ENCODE measurements at places on chromosomes 6 and 20.

- peak; percentile 45 for DNase-seq
These were observed 64.6 kb downstream of the GFOD1 start for GRCh38 chr6:13422681-13423221.

- DNase-seq: no peak
These were observed 13.5 kb upstream of the SERPINB6 start for GRCh38 chr6:2984738-2985406.

GRCh38 chr20:38839563-38839962 lies 34.1 kb downstream of the PPP1R16B start:
- DNase-seq: no peak

GRCh38 chr20:48489656-48490055 lies 338.1 kb downstream of the PREX1 start:
- DNase-seq: no peak

DNA sequence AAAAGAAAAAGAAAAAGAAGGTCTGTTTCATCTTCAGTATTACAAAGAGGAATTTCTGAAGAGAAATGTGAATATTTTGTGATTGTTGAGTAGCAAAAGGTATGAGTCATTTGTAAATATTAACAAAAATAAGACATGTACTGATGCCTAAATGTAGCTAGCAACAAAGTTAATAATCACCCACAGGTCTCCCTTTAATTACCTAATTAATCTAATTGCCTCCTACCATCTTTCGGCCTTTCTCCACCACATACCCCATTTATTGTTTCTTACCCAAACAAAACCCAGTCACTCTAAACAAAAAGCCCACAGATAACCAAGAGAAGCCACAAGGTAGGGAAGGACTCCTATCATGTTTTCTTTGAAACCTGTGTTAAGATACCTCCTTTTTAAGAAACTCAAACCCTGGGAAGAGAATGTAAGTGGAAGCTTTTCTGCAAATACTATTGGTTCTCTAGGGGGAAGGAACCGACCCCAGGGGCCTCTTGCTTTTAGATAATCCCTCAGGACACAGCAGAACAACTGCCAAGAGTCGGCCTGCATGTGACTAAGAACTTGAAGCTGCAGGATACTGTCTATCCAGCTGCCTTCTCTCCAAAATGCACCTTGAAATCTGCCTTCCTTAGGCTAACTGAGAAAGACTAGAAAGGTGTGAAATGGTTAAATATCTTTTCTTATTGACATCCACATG lies 16.1 kb upstream of the STK38 start:
- DNase-seq: peak; percentile 31

- DNase-seq: no peak
These were observed 32.8 kb downstream of the ERMARD start for GRCh38 chr6:169783971-169784820.

DNA sequence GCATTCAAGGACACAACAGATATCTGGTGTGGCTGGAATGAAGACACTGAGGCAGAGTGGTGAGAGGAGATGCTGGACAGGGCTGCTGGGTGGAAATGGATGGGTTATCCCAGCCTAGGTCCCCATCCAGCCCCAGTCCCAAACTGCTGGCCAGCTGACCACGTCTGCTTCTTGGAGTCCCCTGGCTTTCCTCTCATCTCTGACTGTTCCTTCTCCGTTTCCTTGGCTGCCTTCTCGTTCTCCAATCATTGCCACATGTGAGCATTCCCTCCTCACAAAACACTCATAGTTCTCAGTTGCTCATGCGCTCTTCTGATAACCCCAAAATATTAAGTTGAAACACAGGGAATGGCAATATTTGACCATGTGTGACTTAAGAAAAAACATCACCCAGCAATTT lies 31.5 kb downstream of the MAFB start:
- no peak for DNase-seq

DNA sequence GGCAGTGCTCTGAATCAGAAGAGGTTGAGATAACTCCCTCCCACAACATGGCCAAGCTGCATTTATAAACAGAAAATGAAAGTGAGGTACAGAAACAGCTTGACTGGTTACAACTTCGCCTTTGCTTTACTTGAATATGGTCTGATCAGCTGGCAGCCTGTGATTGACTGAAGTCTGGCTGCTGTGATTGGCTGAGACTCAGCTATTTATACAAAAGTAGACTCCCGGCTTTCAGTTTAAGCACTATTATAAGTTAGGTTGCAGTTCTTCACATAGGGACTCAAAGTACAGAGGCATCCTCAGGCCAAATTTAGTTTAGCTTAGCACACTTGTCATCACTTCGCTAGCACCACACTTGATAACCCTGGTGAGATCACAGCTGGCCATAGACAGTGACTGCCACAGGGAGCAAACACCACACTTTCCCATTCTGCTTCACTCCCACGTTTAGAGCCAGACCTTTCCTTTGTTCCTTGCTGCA lies 362.6 kb downstream of the EPM2A start:
- peak; percentile 44 for DNase-seq

DNA sequence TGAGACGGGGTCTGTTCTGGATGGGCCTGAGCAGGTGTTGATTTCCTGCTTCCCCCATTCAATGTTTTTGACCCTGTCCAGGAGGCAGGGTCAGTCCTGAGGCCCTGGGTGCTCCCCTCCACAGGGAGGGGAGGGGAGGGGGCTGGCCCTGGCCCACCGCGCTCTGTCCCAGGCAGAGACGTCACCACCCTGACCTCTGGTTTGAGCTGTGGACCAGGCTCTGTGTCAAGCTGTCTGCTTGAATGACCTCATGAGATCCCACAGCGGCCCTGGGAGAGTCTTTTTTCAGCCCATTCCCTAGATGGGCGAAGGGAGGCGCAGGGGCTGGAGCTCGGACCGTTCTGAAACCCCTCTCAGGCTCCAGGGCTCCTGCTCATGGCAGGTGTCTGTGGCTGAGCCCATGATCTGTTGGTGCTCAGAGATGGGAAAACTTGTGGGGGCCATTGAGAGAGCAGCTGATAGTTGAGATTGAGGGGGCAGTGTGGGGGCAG lies 8.9 kb upstream of the LKAAEAR1 start:
- DNase-seq: no peak

DNA sequence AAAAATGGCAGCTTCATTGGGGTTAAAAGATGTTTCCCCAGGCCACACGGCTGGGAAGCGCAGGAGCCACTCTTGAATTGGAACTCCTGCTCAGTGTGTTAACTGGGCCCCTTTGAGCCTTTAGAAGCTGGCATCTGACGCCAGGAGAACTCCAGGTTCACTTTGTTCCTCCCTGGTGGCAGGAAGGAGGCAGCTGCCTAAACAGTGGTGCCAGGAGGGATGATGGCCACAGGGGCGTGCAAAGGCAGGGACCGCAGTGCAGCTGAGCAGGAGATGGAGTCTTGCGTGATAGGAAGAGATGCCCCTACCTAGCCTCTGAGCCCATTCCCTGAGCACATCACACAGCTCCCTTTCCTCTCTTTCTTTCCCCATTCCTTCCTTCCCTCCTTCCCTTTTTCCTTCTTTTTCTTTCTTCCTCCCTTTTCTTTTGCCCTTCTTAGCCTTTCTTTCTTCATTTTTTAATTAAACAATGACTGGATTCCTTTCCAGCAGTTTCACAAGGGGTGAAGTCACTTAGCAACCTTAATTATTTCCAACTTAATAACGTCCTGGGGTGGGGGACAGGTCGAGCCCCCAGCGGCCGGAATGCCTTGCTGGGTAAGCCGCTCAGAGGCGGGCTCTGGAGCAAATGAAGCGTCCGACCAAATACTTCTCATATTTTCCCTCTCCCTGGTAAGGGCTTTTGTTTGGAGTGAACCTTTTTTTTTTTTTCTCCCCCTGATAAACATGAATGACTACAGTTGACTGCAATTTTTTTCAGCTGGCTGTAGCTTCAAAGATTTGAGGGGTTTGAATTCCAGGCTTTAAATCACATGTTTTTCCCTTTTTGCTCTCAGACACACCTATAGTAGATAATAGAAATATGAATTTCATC lies 20.8 kb upstream of the BMP7 start:
- no peak for DNase-seq

DNA sequence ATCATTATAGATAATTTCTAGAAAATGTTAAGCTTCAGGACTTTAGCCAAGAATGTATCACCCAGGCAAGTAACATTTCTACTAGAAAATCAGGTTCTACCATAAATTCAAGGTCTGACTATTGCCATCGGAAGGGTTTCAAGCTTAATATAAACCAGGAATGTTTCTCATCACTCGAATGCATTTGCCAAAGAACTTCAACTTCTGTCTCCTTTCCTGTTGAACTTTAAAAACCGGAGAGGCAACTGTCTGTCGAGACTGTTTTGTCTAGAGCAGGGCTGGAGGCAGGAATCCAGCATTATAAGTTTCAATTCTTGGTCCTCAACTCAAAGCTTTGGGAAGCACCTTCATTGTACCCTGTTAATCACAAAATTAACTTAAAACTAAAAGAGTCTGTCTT lies 264.7 kb downstream of the ZNF217 start:
- DNase-seq: no peak

GRCh38 chr20:41181567-41181966 lies 44.2 kb downstream of the PLCG1 start:
- DNase-seq: no peak

DNA sequence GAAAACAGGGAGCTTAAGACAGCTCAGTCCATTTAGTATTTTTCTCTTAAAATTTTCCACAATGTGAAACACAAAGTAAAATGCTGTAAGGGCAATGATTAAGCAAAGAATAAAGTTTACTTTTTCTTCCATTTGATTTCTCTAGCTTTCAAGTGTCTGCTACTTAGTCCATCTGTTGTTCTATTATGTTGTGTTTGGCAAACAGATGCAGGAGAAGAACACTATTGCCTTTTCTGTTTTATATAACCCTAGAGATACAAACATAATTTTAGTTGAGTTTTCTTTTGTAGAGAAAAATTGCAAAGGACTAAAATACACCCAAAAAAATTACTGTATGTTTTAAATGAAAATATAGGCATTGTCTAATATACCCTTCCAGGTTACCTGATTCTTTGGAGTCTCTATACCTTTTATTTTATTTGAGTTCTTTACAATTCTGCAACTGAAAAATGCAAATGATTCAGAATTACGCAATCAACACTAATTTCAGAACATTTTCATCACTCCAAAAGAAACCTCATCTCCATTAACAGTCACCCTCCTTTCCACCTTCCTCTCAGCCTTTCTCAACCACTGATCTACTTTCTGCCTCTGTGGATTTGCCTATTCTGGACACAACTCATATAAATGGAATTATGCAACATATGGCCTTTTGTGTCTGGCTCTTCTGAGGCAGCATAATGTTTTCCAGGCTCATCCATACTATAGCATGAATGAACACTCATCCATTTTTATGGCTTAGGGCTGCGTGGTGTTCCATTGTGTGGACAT lies 96.9 kb downstream of the MKKS start:
- peak; percentile 41 for DNase-seq

- no peak for DNase-seq
These were observed 182.5 kb downstream of the SYNDIG1 start for GRCh38 chr20:24651976-24652345.
